ENCODE measurements at places on chromosomes 5 and 9.

DNA sequence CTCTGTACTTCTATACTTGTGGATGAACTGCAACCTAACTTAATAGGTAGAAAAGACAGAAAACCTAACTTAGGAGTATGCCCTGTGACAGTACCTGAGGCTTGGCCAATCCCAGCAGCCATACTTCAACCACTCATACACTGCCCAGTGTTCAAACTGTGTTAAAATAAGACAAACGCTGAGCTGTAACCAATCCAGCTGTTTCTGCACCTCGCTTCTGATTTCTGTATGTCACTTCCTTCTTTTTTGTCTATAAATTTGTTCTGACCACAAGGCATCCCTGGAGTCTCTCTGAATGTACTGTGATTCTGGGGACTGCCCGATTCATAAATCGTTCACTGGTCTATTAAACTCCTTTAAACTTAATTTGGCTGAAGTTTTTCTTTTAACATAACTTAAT, 41.4 kb downstream of the AUH start:
- DNase-seq = no peak

GRCh38 chr5:148343046-148343407, 7.7 kb downstream of the SPINK9 start:
- no peak for DNase-seq

- DNase-seq = no peak
Observed at GRCh38 chr5:102611312-102611711, 112.5 kb upstream of the SLCO6A1 start.

DNA sequence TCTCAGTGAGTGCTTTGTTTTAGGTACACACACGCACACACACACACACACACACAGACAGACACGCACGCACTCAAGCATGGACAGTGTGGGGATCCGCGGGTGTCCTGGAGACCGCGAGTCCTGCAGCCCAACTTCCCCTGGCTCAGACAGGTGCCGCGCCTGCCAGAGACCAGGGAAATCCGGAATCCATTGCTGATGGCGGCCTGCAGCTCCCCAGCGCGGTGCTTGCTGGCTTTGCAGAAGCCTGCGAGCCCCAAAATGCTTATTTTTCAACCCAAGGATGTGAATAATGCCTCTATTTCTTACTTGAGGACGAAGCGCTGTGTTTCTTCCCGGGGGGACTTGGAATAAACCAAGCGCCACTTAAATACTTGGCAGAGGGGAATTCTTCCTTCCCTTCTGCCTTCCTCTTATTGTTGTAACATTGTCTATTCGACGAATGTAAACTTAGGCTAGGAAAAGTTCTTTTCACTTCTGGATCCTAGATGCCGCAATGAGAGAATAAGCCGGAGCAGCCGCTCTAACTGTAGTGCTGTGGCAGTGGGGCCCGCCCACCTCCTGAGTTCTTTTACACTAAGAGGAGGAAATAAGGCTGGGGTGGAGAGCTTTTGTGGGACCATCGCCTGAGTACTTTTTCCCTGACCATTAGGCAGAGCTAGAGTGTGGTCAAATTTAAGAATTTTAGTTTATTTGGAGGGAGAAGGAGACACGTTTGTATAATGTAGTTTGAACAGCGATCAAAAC, 802 bp downstream of the ITGA2 start:
- peak; percentile 36 for DNase-seq

DNA sequence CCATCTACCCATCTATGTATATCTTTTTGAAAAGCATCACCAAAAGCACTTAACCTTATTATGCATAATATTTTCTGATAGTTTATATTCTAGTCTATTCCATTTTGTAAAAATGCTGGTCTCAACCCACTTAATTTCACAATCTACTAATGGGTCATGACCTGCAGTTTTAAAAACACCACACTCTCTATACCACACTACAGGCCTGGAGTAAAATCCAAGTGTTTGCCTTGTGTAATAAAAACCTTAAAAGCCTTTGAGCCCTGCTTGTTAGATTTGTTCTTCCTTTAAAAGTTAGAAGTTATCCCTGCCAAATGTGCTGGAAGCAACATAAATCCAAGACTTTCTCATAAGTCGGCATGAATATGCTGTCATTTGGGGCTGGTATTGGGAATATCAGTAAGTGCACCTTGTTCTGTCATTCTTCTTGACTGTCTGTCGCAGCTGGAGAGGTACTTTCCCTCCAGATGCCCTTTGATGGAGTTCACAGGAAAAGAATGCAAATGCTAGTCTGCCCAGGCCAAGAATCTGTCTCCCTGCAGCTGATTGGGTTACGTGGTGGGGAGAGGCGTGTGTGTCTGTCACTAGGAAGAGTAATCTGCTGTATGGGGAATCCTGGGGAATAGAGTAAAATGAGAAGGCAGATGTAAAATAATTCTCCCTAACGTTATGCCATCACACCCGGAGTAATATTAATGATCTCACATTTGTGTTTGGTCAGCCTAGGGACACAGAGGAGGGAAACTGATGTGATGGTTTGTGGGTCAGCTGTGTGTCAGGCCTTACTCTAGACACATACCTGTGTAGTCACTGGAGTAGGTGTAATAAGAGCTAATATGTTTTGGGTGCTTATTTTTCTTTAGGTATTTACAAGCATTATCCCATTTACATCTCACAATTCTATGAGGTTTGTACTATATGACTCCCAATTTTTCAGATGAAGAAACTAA, 79.4 kb downstream of the ZNF366 start:
- no peak for DNase-seq

Measured in CD4-positive, alpha-beta T cell treated with Interleukin-17A for 1 hour (primary cell).